ENCODE measurements at places on chromosomes 6 and 20.
A peak's percentile ranks its signal among the peaks of the same experiment; 100 is the strongest.

GRCh38 chr6:2441601-2442475 is 196.4 kb upstream of the GMDS start:
- no peak for DNase-seq

DNA sequence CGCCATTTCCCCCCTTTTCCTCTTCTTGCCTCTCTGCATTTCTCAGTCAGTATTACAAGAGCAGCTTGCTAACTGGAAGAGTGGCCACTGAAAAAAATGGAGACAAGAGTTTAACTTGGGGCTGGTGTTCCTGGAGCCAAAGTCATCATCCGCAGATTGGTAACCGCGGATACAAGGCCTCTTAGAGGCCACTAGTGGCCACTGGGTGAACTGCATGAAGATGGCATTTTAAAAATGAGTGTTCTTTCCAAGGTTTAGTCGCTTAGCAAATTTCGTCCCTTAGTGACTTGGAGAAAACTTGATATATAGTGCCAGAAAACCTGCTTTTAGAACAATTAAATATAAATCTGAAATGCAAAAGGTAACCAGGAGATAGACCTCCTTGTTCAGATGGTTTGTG is 4.8 kb downstream of the F13A1 start:
- DNase-seq, result peak; percentile 54

DNA sequence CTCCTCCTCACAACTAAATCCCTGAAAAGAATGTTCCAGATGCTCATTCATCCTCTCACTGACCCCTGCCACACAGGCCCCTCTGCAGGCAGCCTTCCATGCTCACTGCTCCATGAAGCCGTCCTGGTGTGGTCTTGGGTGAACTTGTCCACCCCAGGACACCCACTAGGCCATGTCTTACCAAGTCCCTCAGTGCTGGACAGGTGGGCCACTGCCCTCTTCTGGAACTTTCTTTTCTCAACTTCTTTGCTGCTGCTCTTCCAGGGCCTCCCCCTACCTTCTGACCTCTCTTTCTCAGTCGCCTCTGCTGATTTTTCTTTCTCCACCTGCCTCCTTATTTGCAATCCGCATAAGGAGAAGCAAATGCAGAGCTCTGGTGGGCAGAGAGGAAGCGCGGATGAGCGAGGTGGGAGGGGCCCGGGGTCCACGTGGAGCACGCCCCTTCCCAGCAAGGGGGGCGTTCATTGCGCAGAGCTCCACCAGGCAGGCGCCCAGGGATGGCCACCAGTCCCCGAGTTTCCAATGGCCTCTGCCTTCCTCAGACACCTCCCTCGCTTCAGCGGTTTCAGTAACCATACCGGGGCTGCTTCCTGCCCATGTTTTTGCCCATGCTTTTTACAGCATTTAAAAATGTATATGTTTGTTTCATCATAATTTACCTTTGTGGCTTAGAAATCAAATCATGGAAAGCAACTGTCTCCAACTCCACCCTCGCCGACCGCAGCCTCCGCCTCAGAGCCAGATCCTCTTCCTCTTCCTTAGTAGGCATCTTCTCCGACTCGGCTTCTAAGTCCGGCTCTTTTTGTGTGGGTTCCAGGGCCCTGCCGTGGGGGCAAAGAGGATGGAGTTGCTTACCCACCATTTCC is 129.6 kb downstream of the ZDHHC14 start:
- DNase-seq, result no peak

DNA sequence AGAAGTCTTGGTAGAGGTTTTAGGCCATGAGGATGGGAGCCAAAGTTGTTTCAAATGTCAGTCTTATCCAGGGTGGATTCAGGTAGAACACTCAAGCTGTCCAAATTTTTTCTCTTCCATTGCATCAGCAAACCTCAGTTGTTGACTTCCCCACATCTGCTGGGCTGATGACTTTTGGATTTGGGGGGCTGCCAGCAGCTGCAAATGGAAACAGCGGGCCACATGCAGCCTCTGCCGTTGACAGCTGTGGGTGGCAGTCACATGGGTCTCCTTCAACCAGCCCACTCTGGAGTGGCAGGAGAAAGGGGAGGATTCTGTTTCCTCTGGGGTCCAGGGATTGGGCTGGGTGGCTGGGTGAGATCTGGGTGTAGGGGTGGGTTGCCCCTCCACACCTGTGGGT is 5.8 kb upstream of the MLN start:
- no peak for DNase-seq

- no peak for DNase-seq
Observed at GRCh38 chr6:139939189-139939979, 564.9 kb upstream of the CITED2 start.

DNA sequence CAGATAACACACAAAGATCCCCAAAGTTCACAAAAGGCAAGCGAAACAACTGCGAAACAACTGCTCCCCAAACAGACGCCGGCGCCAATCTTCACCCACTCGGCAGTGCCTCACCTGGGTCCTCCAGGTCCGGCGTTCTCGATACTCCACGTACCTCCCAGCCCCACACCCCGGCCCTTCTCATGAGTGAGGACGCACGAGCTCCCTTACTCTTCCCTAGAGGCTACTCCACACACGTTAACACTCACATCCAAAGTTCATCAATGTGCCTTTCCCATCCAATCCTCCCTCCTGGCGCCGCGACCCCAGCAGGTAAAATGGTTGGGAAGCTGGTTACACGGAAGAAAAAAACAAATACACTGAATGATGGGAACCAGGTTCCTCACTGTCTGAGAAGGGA is 77.0 kb downstream of the TAF4 start:
- DNase-seq, result no peak

DNA sequence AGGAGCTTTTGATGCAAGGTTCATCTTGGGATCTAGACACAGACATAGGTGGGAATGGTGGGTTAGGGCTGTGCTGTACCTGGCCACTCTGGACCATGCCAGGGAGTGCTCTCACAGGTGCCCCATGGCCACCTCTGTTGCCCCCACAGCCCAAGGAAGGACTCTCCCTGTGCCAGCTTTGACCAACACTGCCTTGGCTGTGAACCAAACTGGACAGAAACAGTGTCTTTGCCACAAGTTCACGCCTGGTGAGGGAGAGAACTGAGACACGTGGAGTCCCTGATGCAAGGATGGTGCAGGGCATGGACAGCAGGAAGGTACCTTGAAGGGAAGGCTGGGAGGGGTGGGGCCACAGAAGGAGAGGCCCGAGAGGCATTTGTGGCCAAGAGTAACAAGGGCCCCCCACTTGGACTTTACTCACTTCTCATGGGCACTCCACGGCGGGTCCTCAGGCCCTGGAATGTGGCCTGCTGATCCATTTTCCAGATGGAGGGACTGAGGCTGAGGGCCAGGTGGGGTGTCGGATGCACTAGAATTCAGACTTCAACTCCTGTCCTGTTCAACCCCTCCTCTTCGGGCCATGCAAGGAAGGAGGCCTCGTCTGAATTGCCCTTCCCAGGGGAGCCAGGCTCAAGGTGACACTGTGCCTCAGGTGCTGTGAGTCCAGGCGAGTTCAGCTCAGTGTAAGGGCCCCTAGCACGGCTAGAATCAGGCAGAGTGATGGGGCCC is 103.3 kb downstream of the YTHDF1 start:
- DNase-seq, result no peak

GRCh38 chr6:107125771-107126170 is 10.5 kb upstream of the BEND3 start:
- no peak for DNase-seq

DNA sequence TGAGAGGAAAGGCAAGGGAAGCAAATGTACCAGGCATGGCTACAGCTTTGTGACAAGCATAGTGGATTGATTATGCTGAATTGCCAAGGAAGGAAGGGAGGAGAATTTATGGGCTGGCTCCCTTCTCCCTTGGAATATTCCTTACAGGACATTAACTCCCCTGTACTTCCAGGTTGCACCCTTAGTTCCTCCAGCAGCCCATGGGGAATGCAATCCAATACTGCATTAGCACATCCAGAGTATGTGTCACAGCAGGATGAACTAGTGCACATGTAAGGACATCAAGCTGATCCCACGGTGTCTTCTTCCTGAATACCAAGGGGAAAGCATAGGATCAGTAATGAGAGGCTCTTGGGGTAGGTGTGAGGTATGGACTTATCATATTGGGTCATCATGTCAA is 390.7 kb upstream of the POU3F2 start:
- DNase-seq, result no peak

- no peak for DNase-seq
Observed at GRCh38 chr6:105869835-105870440, 216.2 kb upstream of the PRDM1 start.

GRCh38 chr6:11858439-11858838 is 79.8 kb upstream of the ADTRP start:
- no peak for DNase-seq

DNA sequence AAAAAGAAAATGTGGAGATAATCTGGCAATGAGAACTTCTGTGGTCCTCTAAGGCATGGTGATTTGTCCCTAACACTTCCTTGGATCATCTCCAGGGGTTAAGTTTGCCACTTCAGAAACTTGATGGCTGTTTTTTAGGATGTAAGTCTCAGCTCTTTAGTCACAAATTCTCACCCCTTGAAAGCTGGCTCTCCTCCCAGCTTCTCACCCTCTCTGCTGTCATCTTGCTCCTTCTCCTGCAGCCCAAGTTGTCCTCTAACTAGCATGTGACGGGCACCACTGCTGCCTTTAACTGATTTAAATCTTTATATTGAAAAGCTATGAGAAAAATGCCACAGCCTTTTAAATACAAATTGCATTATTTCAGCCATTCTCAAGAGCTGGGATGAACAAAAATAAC is 107.8 kb downstream of the MAP3K5 start:
- no peak for DNase-seq

DNA sequence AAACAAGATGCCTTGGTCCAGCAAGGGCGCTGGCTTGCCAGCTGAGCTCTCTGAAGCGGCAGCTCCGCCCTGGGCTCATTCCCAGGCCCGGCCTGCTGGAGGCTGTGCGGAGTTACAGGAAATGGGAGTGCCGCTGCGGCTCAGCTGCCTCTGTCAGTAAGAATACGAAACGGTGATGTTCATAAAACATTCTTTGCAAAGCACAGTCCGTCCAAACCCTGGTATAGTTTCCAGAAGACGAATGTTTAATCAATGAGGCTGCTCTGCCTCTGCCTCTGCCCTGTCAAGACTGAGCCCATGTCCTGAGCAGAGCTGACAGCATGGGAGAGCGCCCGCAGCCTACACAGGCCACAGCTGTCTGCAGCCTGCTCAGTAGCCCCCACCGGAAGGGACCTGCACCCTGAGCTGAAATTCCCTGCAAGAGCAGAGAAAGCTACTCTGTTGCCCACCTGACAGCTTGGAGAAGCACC is 153.3 kb upstream of the SNX9 start:
- DNase-seq, result peak; percentile 42

DNA sequence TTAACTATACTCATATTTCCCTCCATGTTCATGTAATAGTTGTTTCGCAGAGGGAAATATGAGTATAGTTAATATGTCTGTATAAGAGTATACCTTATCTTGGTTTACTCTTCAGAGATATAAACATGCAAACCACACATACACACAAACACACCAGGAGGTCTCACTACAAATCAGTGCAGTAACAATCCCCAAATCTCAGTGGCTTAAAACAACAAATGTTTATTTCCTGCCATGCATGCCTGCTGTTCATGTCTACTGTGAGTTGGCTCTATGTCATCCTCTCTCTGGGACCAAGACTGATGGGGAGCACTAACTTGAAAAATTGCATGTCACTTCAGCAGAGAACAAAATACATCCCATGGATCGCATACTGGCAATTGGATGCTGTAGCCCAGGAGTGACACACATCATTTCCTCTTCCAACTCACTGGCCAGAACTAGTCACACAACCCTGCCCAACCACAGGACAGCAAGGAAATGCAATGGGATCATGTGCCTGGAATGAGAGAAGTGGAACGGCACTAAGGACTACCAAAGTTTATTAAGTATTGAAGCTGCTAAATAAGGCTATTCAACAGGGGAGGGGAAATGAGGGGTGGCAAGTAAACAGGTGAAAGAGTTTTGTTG is 89.0 kb upstream of the DTNBP1 start:
- no peak for DNase-seq

DNA sequence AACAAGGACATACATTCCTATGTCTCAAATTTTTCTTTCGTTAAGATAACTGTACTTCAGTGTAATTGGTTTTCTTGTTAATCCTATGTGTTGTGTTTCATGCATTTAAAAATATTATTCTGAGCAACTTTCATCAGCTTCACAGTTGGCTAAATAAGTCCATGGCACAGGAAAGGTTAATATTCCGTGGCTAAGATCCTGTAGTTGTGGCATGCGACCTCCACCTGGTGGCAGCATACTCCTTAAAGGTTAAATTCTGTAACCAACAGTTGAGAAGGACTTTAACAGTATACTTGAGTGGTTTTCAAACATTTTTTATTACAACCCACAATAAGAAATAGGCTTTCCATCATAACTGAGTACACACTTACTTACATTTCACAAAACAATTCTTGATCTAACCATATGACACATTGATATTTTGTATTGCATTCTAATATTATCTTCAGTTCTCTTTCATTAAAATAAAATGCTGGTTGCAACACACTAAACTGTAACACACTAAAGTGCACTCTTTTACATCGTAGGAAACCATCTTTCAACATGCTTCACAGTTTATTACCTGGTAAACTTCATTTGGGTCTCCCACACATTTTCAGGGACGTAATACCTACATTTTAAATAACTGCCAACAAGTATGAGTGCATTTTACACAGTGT is 118.3 kb downstream of the SLX4IP start:
- DNase-seq, result peak; percentile 41

DNA sequence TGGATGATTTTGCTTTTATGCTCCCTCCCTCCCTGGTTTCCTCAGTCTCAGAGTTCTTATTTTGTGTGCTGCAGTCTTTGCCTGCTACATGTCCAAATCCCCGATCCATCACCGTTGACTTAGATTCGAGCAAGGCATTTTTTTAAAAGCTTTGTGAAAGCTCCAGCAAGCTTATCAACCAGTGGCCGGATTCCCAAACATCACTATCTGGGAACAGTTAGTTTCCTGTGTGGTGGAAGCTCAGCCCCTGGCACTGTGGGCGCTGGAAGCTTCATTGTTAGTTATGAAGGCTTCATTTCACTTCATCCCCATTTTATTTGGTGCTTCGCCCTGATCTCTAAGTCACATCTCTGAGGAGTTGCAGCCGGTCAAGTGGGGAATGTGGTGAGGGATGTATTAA is 44.7 kb downstream of the DEK start:
- DNase-seq, result no peak

DNA sequence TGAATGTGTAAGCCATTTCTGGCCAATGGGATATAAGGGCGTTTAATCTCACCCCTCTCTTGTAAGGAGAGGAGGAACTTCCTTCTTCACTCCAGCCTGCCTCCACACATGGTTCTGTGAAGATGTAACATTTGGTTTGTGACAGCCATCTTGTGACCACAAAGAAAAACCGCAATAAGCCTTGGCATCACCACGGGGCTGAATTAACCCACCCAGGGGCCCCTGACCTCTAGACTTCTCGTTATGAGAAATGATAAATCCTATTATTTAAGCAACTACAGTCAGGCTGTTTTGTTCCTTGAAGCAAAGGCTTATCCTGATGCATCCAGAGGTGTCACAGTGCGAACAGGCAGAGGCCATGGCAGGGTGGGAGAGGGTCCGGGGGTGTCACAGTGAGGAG is 139.7 kb downstream of the CDC5L start:
- DNase-seq, result no peak

- no peak for DNase-seq
Observed at GRCh38 chr6:11080296-11080695, 13.3 kb upstream of the SMIM13 start.

All from midbrain (tissue), 1 donor.